Left ventricle myocardium superior (tissue), 1 donor: ENCODE measurements at places on chromosomes 1 and 21. TPM values are rescaled to one million over a fixed set of nuclear protein-coding genes. Genes with fewer than 3 reads are reported as not detected.

GRCh38 chr1:1614204-1614953 is 921 bp upstream of the MIB2 start:
- peak; percentile 44 for DNase-seq

GRCh38 chr1:18443587-18444520 is 36.9 kb upstream of the KLHDC7A start:
- DNase-seq, result no peak

WNT2B gene
- 2.0 TPM for total RNA-seq

GRCh38 chr1:55717111-55717510 is 501.9 kb upstream of the USP24 start:
- DNase-seq, result no peak

DNA sequence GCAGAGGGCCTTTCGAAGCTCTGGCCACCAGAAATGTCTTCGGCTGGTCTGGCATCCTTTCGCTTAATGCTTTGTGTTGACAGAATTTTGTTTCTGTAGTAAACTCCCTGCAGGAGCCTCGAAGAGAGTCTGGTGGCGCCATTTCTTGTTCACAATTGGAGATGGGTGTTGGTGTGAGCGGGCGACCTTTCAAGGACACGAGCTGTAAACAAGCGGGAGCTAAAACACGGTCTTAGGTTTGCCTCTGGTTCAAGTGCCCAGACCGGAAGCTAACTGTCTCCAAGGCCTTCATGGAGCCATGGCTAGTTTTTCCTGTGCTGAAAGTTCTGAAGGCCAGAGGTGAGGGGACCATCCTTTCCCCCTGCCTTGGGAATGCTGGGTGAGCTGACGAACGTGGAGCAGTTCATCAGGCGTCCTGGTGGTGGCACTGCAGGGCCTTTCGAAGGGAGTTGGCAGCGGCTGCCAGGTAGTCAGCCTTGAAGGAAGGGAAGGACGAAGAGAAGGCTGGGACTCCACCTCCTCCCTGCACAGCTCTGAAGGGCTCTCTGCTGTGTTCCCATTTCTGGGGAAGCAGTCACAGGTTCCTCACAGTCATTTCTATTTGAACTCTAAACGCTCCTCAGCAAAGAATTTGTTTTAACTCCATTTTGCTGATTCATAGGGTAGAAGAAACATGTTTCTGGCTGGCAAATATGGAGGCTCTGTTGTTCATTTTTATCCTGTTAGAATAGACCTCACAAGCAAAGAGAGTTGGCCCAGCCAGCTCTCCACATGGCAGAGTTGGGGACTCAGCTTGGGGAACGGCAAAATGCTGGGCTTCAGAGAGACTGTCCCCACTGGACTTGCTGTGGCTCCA is 35.2 kb downstream of the URB2 start:
- DNase-seq, result peak; percentile 87

DNA sequence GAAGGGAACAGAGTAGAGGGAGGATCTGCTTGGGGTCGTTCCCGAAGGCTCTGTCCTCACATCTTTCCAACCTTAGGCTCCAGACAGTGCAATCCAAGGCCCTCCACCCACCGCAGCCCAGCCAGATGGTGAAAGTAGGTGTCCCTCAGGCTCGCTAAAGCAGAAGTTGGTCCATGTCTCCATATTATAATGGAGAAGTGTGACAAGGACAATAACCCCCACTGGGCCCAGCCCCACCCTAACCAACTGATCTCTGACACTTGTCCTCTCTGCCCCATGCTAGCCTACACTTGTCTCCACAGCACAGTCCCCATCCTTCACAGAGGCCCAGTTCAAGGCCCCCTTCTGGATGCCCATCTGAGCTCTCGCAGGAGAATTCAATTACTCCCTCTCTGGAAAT is 48.7 kb downstream of the DMAP1 start:
- no peak for DNase-seq

- DNase-seq, result no peak
These were observed 19.4 kb downstream of the SESN2 start for GRCh38 chr1:28278763-28279162.

- DNase-seq, result no peak
These were observed 44.0 kb downstream of the GPR161 start for GRCh38 chr1:168092566-168093355.

SPATA1 gene
- total RNA-seq, result 1.7 TPM

GRCh38 chr1:3568815-3569435 is 42.4 kb downstream of the MEGF6 start:
- peak; percentile 55 for DNase-seq

- no peak for DNase-seq
These were observed 8.6 kb downstream of the LMOD1 start for GRCh38 chr1:201937624-201938213.

ZNHIT6 gene
- 10.5 TPM for total RNA-seq

DNA sequence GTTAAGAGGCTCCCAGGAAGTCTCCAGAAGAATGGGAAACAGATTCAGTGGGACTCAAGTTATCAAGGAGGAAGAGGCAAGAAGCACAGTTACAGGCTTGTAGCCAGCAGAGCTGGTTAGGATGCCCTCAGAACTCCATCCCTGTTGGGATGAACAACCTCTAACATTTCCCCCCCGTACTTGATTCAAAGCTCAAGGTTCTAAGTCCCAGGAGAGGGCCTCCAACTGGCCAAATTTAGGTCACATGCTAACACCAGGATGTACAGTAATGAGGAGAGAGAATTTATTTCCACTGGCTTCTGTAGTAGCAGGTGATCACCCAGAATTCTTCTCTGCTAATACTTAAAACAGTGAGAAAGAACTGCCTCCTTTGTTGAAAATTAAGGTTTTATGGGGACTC is 22.3 kb upstream of the HSPA13 start:
- no peak for DNase-seq

DNA sequence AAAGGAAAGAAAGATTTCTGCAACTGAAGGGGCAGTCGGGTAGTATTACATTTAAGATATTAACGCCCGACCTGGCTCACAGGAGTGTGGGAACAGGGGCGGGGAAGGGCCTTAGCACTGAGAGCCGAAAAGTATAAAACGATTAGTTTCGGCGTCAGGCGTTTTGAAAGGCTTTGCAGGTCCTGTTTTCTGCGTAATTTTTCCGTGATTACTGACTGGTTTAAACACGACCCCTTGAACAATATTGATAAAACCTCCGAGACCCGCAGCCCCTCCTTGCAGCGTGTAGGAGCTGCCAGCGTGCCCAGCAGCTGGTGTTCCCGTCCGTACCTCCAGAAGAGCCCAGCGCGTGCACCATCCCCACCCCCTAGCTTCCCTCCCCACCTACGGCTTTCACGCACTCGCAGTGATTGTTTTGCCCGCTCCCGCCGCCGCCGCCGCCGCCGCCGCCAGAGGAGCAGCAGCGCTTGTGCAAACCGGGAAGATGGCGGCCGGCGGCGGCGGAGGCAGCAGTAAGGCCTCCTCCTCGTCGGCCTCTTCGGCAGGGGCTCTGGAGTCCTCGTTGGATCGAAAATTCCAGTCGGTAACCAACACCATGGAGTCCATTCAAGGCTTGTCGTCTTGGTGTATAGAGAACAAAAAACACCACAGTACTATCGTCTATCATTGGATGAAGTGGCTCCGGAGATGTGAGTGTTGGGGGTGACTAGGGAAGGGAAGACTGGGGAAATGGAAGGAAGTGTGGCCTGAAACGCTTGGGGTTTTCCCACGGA is 470 bp downstream of the RPRD2 start:
- DNase-seq, result peak; percentile 88

- DNase-seq, result no peak
These were observed 91.4 kb upstream of the RAVER2 start for GRCh38 chr1:64653466-64653865.

DNA sequence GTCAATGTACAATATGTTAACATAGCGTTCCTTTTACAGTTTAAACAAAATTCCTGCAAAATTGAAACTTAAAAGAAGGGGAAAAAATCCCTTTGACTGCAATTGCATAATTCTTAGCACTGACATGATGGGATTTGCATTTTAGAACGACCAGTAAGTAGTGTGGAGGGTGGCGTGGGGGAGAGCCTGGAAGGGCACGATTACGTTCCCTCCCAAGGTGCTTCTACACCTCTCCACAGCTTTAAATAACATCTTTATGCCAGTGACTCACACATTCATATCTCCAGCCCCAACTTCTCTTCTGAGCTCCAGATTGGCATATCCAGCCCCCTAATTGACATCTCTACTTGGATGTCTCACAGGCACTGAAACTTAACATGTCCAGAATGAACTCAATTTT is 64.3 kb downstream of the OLFML3 start:
- no peak for DNase-seq

DNA sequence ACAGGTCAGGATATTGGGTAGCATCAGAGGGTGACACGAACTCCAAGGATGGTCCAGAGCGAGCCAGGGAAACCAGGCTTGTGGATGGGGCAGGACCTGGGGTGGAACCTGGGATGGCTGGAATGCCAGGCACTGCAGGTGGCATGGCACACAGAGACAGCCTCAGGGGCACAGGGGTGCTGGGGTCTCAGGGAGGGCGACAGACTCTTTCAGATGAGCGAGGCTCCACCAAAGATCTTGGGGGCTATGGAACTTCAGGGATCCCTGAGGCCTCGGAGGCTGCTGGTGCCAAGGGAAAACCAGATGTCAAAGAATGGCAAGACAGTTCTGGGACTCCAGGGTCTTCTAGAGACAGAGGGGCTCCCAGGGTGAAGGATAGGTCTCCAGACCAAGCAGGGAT is 21.4 kb downstream of the IGFN1 start:
- DNase-seq, result no peak

NBPF10 gene
- 0.72 TPM for total RNA-seq

DNA sequence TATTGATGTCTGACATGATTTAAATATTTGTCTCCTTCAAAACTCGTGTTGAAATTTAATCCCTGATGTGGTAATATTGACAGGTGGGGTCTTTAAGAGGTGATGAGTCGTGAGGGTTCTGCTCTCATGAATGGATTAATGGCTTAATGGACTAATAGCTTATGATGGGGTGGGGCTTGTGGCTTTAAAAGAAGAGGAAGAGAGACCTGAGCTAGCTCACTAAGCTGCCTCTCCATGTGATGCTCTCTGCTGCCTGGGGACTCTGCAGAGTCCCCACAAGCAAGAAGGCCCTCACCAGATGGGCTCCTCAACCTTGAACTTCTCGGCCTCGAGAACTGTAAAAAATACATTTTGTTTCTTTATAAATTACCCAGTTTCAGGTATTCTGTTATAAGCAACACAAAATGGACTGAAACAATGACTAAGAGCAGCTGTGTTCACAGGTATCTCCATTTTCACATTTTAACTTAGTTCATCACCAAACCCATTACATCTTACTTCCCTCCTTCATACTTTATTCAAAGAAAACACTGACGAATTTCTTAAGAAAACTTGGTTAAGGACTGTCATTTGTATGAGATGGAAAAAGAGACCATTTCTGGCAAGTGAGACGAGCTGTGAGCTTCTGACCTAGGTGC is 12.1 kb upstream of the AIM2 start:
- no peak for DNase-seq

DNA sequence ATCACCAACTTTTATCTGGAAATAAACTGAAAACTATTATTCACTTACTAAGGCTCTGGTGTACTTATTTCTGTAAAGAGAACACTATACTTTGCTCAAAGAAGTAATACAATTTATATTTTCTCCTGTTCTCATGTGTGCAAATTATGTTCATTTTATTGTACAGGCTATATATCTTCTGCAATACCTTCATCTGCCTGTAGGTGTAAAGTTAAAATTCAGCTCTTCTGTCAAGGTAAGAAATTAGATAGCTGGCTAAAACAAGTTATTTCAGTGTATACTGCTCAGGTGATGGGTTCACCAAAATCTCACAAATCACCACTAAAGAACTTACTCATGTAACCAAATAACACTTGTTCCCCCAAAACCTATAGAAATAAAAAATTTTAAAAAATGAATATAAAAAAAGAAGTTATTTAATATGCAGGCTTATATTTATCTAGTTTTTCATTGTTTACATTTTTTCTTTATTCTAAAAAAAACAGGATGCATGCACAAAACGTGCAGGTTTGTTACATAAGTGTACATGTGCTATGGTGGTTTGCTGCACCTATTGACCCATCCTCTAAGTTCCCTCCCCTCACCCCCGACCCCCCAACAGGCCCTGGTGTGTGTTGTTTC is 81.5 kb downstream of the PTGER3 start:
- no peak for DNase-seq

MYBPH gene
- total RNA-seq, result not detected

SLC35F3 gene
- total RNA-seq, result not detected

DNA sequence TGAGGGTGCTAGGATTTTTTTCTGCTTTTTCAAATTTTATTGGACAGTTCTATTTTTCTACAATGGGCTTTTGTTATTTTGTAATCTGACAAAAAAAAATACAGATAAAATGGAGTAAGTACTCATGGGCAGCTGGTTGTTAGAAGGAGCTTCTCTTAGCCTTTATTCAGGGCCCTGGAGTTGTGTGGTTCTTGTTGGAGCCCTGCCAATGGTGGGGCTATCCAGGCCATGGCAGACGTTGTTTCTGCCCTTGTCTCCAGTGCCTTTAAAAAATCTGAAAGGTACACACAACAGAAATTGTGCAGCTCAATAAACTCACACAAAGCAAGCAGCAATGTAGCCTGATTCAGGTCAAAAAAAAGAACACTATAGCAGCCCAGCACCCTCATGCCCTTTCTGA is 153.5 kb upstream of the GALNT2 start:
- DNase-seq, result no peak

DNA sequence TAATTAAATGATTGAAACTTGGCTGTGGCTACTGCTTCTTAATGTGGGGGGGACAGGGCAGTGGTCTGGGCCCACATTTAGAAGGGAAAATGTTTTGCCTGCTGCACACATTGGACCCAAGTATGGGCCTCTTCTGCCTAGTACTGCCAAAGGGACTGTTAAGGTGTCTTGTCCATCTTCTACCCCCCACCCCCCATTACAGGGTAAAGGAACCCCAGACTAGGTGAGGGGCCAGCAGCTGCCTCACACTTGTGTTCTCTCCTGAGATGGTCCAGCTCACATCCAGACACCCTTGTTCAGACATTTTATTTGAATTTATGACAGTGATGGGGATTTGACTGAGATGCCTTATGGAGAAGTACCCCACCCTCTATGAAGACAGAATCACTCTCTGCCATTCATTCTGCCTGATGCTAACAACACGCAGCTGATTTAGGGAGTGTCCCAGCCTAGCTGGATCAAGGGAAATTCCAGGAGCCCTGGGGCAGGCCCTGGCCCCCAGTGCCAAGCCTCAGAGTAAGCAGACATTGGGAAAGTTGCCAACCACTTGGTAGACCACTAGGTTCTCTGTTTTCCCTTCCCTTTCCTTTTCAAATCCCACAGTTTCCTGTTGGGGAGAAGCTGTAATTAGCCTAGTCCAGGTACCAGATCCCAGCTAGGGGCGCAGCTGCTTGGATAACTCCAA is 42.1 kb downstream of the YARS1 start:
- DNase-seq, result peak; percentile 8
